ENCODE measurements at places on chromosomes 2 and 18.

DNA sequence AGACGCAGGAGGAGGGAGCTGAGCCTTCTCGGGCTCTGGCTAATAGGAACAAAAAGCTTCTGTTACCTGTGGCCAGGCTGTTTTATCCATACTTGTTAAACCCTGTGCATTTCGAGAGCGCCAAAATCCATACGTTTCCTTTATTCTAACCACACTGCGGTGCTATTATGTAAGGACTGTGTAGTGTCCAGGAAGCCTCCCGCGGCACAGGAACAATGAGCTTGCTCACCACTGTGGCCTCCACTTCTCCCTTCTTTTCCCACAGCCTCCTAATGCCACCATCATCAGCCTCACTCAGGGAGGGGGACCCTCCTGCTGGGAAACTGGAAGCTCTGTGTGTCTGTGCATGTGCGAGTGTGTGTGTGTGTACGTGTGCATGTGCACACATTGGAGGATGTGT lies 268.5 kb downstream of the HAUS1 start:
- DNase-seq = no peak

DNA sequence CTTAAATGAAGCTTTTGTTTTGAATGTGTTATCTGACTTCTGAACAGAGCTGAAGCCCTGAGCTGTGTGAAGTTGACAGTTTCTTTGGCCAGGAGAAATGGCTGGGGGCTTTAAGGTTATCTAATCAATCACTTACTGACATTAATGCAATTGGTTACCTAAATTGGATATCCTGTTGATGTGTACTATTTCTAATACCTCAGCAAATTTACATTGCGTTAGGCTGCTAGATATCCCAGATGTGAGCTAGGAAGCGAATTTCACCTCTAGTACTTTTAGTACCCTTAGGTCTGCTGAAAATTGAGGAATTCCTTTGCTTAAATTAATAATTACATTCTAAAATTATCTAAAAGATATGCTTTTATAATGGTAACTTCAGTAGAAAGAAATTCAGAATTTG lies 102.0 kb downstream of the LCLAT1 start:
- no peak for DNase-seq

DNA sequence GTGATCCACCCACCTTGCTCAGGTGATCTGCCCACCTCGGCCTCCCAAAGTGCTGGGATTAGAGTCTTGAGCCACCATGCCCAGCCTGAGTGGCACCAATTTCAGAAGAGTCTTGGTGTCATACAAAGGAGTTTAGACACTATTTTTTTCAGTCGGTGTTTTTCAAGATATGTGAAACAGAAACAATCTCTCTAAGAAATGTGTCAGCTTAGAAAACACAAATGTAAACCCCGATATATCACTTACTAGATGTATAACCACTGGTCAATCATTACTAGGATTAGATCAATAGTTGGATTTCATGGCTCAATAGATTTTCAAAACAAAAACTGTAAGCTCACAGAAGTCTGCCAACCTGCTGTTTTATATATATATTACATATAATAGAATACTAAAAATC lies 67.2 kb upstream of the FRZB start:
- DNase-seq = no peak

GRCh38 chr2:120886534-120887319 lies 151.1 kb downstream of the GLI2 start:
- no peak for DNase-seq

GRCh38 chr18:62611453-62612288 lies 88.8 kb downstream of the ZCCHC2 start:
- DNase-seq = peak; percentile 52

- DNase-seq = no peak
Measured at GRCh38 chr2:112714836-112715631, 5.8 kb upstream of the NT5DC4 start.

GRCh38 chr2:57849843-57850242 lies 196.8 kb upstream of the VRK2 start:
- DNase-seq = no peak

GRCh38 chr2:34447097-34447496 lies 848.0 kb upstream of the FAM98A start:
- DNase-seq = no peak

DNA sequence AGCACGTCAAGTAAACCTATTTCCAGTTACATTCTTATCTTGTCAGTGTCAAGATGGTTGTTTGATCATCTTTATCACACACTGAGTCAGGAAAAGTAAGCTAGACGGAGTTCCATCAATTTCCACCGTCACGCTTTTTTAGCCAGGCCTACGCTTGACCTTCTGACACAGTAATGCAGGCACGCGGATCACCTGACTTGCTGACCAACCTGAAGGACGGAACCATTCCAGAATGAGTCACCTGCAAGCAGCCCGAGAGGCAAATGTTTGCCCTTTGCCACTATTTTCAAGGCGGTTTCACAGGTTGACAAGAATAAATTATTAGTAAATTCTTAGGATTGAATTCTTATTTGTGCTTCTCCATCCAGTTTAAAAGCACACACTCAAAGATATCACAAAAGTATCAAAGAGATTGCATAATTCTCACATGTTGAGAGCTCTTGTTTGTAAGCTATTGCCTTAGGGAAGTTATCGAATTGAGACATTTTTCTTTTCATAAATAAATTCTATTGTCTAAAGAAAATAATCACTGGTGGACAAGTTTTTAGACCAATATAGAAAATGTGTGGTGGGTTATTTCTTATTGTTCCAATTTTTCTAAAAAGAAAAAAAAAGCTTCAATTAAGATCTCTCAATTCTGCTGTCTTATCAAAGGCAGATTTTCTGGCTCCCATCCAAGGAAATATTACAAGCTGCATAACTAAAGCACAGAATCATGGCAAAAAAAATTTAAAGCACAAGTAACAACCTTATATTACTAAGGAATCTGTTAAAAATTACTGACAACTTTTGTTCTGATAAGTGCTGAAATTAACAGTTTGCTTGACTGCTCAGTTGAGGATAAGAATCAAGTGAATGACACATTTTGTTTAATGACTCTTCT lies 31.9 kb downstream of the UXS1 start:
- DNase-seq = no peak

DNA sequence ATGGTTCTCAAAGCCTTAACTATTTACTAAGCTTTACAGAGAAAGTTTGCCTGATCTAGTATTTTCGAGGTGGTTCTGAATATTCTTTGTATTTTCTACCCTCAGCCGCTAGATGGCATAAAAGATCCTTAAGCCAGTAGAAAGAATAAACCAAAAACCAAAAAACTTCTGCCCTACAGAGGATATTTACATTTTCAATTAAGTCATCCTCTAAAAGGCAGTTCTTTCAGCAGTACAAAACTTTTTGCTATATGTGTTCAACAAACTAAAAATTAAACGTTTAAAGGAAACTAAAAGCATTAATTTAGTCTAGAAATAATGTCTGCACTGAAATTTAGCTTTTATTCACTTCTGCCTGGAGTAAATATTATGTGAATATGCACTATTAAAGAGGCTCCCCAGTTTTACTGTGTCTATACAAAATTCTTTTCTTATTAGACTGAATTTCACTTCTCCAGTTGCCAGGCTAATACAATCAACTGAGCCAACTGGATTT lies 297.5 kb downstream of the PIEZO2 start:
- DNase-seq = peak; percentile 70

DNA sequence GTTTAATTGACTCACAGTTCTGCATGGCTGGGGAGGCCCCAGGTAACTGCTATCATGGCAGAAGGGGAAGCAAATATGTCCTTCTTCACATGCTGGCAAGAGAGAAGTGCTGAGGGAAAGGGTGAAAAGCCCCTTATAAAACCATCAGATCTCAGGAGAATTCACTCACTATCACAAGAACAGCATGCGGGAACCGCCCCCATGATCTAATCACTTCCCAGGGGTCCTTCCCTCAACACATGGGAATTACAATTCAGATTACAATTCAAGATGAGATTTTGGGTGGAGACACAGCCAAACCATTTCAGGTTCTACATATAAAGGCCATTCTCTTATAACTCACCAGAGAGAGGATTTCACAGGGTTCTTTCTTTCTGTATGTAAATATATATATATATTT lies 62.9 kb downstream of the VRK2 start:
- peak; percentile 30 for DNase-seq

GRCh38 chr2:54366487-54367280 lies 89.4 kb upstream of the SPTBN1 start:
- DNase-seq = no peak

- no peak for DNase-seq
Measured at GRCh38 chr18:63894106-63894772, 6.7 kb downstream of the SERPINB2 start.

Measured in suppressor macrophage treated with lipopolysaccharide for 4 hours (primary cell).